ENCODE measurements at places on chromosomes 5 and 9. TPM values are rescaled to one million over a fixed set of nuclear protein-coding genes. Genes with fewer than 3 reads are reported as not detected.

DNA sequence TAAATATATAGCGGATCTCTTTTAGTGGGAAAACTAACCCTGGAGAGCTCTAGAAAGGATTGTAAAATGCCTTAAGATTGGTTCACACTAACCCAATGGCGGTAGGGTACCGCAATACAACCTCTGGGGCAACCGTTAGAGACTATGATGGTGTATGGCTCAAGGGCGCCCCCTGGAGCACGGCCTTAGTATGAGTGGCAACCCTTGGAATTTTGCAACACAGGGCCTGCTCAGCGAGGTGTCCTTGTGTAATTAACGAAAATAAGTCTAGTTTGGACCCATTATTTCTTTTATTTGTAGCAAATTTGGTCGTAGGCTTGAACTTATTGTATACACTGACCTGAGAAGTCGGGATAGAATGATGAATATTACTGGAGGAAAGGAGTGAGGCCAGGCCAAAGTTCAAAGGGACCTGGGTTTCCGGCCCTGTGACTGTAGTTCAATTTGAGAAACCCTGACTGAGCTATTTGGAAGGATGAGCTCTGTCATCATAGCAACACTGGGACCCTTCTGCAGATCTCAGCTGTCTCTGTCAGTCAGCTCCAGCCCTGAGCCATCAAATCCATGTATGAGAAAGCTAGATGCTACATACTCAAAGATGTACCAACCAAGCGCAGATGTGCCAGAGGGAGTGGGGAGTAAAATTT lies 54.8 kb downstream of the CAMK4 start:
- DNase-seq, result peak; percentile 43

GRCh38 chr9:130894546-130894945 lies 2.1 kb downstream of the QRFP start:
- DNase-seq, result no peak

Gene GMCL2
- total RNA-seq, result not detected

Gene DHX29
- 26.1 TPM for total RNA-seq

Gene TSSK1B
- not detected for total RNA-seq

Gene STC2
- total RNA-seq, result 311 TPM

DNA sequence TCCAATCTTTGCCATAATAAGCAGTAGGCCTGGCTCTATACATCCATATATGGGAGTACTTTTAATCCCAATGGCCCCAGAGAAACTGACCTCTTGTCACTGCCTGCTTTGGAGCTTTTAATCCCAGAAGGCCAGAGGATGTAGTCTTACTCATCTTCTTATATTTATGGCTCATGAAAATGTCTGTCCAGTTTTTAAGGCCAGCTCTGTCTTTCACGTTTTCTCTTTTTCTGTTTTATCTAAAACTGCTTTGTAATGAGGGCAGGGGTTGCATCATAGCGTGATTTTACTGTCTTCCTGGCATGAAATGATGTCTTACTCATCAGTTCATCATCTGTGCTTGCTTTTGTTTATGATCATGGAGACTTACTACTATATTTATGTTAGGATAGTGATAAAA lies 1094.9 kb downstream of the MAT2B start:
- peak; percentile 52 for DNase-seq

Gene GRM6
- not detected for total RNA-seq

- DNase-seq, result peak; percentile 72
Measured at GRCh38 chr5:68652534-68652965, 437.0 kb downstream of the PIK3R1 start.

Gene CDKN2B-AS1
- total RNA-seq, result 9.2 TPM

Gene LURAP1L
- total RNA-seq, result 3.2 TPM

- no peak for DNase-seq
Measured at GRCh38 chr9:134329886-134330285, 3.6 kb downstream of the RXRA start.

DNA sequence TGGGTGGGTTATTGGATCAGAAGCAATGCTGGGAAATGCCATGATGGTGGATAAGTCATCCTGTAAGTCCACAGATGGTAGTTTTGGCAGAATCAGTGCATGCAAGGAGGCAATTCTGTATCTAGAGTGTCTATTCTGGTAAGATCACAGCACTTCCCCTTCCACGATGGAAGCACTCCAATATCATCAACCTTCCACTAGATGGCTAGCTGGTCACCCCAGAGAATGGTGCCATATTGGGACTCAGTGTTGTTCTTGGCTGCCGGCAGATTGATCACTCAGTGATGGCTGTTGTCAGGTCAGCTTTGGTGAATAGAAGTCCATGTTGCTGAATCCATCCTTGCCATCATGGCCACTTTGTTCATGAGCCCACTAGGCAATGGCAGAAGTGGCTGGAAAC lies 553.5 kb downstream of the CSNK1G3 start:
- DNase-seq, result no peak

Gene SPINK13
- total RNA-seq, result not detected

GRCh38 chr9:1171546-1171945 lies 121.4 kb downstream of the DMRT2 start:
- no peak for DNase-seq

DNA sequence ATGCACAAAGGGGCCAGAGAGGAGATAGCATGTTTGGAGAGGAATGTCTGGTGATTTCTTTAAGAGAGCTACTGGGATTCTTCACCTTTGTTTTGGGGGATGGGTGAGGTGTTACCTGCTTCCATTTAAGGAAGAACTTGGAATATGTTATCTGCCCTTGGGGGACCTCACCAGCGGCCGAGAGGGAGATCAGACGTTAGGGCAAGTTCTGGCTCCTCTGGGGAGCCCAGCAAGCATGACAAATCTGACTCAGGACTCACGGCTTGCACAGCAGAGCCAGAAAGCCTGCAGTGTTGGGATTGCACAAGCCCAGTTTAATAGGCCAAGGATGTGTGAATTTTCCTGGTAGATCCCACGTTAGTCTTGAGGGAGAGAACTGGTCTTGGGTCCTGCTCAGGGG lies 40.3 kb downstream of the SLC28A3 start:
- DNase-seq, result peak; percentile 68

Gene PTGDS
- not detected for total RNA-seq

- no peak for DNase-seq
Measured at GRCh38 chr9:136211441-136212344, 6.8 kb upstream of the LHX3 start.

DNA sequence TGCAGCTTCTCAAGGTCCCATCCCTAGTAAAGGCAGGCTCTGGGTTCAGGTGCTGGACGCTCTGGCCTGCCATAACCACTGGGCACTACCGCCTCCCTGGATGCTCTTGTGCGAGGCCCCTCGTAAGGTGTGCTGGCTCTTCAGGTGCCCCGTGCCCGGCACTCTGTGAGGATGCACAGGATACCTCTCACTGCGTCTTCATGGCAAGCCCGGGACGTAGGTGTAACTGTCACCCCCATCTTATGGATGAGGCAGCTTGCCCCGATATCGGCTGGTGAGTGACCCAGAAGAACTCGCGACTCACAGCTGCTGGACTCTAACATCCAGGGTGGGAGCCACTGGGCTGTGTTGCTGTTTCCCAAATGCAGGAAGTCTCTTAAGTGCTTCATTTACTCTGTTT lies 79.0 kb downstream of the GTF3C4 start:
- DNase-seq, result no peak

Gene ENHO
- 0.71 TPM for total RNA-seq

- DNase-seq, result no peak
Measured at GRCh38 chr5:174693697-174694385, 30.5 kb upstream of the MSX2 start.

DNA sequence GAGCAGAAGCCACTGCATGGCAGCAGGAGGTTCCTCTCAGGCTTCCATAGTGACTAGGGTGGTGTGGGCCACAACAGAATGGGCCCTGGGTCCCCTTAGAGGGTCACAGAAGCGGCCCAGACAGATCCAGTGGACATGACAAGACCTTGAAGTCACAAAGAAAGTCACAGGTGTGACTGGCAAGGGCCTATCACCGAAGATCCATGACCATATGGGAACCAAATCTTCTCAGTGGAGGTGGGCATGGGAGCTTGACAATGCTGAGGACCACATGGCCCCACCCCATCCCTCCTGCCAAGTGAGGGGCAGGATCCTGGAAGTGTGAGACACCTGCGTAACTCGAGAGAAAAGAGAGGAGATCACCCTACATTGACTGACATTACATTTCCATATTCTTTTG lies 332.4 kb downstream of the MSX2 start:
- DNase-seq, result no peak

DNA sequence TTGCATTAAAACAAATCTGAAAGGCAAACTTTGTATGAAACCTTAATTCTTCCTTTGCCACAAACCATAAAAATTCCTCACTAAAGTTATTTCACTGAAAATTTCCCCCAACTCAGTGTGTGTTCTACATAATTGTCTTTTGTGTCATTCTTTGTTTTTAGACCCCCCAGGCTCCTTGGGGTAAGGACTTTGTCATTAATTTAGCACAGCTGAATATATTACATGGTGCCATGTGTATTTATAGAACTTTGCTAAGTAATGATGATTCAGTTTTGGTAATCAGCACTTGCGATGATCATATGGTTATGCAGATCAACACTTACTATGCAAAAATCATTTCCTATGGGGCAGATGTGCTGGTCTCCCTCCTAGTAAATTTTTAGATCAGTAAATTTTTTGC lies 712.1 kb upstream of the MEF2C start:
- DNase-seq, result peak; percentile 49

Gene MARCHF3
- 4.9 TPM for total RNA-seq

Gene CYSRT1
- total RNA-seq, result 0.44 TPM

DNA sequence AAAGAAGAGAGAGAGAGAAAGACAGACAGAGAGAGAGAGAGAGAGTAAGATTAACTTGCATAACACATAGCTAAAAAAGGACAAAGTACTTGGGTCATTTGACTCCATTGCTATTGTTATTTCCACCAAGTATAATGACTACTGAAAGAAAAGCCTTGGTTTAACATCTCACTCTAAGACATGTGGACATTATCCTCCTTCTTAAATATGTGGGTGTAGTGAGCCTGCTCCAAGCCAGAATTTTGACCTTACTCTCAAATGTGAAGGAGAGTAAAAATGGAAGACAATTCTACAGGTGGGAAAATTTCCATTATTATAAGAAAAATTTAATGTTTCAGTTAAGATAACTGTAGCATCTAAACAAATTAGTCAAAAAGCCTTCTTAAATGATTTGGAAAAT lies 8.5 kb upstream of the MARCOL start:
- DNase-seq, result no peak

DNA sequence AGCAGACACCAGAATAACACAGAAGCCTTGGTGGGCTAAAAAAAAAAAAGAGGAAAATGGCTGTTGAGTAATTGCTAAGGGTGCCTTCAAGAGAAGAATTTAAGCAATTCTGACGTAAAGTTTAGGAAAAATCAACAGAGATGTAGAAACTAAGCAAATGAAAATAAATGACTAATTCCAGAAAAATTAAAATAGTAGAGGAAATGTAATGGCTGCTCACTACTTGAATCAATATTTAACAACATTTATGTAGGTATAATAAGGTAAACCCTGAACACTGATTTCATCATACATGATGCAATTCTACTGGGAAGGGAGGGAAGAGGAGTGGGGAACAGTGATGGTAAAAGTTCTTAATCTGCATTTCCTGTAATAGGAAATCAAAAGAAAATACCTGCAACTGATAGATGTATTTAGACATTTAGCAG lies 41.4 kb downstream of the PUM3 start:
- no peak for DNase-seq

- DNase-seq, result peak; percentile 84
Measured at GRCh38 chr5:142618130-142618523, 67.8 kb downstream of the FGF1 start.

DNA sequence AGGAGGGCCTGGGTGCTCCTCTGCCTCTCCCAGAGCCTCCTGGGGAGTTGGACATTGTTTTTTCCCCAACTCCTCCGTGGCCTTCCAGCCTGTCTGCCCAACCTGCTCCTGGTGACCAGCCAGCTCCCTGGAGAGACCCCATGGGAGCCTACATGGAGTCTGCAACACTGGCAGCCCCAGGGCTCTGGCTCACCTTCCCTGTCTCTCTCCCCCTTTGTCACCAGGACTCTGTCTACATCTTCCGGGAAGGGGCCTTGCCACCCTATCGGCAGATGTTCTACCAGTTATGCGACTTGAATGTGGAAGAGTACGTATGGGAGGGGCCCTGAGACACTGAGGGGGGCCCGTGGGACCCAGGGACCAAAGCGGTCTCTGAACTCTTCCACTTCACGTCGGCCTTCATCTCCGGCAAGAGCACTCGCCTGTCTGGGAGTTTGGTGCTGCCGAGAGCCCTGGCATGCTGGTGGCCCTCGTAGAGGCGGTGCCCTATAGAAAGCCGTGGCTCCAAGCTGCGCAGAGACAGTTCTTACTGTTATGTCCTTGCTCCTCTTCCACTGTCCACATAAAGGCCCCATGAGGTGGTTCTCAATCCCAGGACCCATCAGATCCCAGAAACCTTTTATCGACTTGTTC lies 5.9 kb upstream of the CEL start:
- no peak for DNase-seq

Gene LEAP2
- not detected for total RNA-seq

- peak; percentile 24 for DNase-seq
Measured at GRCh38 chr9:26706223-26706622, 186.4 kb downstream of the CAAP1 start.

- no peak for DNase-seq
Measured at GRCh38 chr9:75995066-75995465, 104.6 kb downstream of the PCSK5 start.

- peak; percentile 39 for DNase-seq
Measured at GRCh38 chr5:138177941-138178515, 402 bp downstream of the BRD8 start.

DNA sequence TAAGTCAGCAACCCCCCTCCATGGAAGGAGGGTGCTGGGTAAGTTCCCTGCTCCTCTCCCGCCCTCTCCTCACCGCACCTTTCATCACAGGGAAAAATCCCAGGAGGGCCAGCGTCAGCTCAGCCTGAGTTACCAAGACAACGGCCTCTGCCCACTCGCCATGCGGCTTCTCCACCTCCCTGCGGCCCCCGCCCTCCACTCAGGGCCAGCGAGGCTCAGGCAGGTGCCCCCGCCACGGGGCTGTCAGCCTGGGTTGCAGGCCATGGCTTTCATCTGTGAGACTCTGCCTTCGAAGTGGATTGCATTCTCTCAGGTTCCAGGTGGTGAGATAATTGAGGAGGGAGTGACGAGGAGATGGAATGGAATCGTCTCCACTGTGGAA lies 27.2 kb upstream of the LAMC3 start:
- no peak for DNase-seq

DNA sequence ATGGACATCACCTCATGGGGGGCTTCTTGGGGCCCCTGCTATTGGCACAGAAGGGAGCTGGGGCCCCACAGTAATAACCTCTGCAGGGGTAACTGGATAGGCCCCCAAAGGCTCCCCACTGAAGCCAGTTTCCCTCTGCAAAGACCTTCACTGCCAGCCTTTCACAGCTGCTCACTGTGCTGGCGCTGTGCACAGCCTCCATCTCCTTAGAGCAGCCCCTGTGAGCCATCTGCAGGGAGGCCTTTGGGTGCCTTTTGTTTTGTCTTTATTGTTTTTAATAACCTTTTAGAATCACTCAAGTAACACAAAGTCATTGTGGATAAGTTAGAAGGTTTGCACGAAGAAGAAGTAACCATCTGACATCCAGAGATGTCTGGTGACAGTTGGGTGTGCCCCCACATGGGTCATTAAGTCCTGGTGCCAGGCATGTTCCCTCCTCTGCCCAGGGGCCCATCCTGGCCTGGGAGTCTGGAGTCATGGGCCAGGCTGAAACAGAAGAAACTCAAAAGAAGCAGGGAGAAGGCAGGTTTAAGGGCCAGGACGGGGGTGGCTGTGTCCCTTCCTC lies 42.7 kb downstream of the NCS1 start:
- no peak for DNase-seq

GRCh38 chr5:77249475-77249874 lies 39.0 kb downstream of the PDE8B start:
- no peak for DNase-seq

Gene TERT
- 0.62 TPM for total RNA-seq

Gene TAF11L8
- not detected for total RNA-seq

Gene GPR151
- total RNA-seq, result not detected

Measured in M059J (cell line).